ENCODE measurements at places on chromosomes 6 and 20.
A peak's percentile ranks its signal among the peaks of the same experiment; 100 is the strongest.

- no peak for DNase-seq
Measured at GRCh38 chr6:125445054-125445453, 143.3 kb upstream of the HDDC2 start.

- DNase-seq, result no peak
Measured at GRCh38 chr6:111157412-111157811, 70.1 kb downstream of the SLC16A10 start.

DNA sequence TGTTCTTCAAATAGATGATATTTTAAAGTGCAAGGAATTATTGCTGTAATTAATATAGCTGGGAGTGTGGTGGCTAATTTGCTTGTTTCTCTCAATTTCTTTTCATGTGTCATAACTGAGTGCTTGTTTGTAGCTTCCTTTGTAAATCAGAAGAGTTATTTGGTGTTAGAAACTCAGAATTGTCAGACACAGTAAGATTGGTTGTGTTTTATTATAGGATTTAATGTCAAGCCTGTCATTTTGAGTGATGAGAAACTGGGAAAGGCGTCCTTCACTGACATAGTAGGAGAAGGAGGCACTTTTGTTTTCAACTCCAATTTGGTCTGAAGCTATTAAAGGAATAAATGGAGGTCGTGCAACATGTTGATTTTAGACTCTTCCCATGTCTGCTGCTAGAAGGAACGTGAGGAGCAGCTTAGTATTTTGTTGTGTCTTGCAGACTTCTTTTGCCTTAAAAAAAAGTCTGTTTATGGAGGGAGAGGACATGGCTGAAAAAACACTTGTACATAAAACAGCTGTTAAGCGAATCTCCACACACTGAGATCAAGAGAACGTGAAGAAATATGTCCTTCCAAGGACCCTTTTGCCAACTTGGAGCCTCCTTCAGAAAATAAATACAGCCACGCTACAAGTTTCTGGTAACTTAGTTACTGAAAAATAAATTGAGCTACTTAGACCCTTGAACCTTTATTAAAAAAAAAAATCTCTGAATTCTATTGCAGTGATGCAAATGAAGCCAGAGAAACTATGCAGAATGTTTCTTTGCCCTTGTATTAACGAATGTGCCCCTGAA, 59.5 kb downstream of the BMP6 start:
- no peak for DNase-seq

- no peak for DNase-seq
Measured at GRCh38 chr6:157329829-157330228, 6.5 kb upstream of the TMEM242 start.

DNA sequence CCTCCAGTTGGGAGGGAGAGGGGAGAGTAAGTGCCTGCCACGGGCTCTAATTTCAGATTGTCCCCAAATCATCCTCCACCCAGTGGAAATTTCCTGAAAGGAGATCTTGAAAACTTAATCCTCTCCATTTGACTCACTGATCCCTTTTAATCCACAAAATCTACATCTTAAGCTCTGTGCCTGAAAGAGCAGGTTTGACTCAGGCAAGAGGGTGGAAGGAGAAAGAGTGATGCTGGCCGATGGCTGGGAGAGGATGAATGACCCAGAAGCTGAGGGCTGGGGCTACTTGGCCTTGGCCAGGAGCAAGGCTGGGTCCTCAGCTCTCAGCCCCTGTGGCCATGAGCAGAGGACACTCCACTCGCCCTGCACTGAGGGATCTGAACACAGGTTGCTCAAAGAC, 8.1 kb downstream of the BPIFA2 start:
- no peak for DNase-seq

DNA sequence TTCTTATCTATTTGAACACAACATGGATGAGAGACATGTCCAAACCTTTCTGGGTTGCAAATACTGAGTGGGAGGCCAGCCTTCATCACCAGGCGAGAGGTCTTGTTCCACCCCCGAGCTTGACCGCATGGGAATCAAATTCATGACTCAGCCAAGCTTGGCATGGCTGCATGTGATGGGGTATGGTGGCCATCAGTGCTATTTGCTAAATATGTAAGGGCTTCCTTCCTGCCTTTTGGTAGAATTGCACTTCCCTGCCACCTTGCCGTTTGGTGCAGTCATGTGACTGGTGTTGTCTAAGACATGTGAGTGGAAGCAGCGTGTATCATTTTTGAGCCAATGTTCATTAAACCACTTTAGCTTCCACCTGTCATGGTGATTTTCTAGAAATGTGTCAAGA, 508.9 kb upstream of the SULF2 start:
- no peak for DNase-seq

DNA sequence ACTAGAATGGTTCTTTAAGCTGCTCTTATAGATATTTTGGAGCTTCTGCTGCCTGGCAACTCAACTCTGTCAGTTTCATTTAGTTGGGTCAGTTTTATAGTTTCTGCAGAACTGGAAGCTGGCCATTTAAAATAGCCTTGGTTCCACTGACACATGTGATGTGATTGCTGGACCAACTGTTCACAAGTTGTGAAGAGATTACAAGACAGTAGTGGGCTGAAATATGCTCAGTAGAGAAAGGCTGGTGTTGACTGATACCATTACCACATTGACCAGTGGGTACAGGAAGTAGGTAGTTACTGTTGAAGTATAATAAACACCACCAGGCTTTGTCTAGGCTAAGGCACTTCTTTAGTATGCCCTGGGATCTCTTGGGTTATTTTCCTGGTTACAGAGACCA, 39.0 kb downstream of the BCKDHB start:
- no peak for DNase-seq

DNA sequence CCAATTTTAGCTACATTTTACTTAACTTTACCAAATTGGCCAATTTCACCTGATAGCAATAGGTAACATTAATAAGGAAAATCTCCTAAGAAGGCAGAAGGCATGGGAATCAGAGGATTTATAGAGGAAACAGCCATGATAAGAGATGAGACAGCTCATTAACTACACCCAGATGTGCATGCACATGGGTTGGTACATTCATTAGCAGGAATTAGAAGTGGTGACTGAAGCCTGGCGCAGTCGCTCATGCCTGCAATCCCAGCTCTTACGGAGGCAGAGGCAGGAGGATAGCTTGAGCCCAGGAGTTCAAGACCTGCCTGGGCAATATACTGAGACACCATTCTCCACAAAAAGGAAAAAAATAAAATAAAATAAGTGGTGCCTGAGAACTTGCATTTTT, 173.5 kb downstream of the COL9A1 start:
- DNase-seq, result no peak

GRCh38 chr20:12294678-12295077, 377.0 kb downstream of the BTBD3 start:
- no peak for DNase-seq

DNA sequence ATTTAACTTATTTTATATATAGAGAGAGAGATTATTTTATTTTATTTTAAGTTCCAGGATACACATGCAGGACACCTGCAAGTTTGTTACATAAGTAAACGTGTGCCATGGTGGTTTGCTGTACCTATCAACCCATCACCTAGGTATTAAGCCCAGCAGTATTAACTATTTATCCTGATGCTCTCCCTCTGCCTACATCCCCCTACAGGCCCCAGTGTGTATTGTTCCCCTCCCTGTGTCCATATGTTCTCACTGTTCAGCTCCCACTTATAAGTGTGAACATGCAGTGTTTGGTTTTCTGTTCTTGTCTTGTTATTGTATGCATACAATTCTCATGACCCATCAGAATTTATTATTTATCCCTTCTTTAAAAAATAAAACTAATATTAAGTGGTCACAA, 34.6 kb downstream of the FKBP1C start:
- DNase-seq, result peak; percentile 13

DNA sequence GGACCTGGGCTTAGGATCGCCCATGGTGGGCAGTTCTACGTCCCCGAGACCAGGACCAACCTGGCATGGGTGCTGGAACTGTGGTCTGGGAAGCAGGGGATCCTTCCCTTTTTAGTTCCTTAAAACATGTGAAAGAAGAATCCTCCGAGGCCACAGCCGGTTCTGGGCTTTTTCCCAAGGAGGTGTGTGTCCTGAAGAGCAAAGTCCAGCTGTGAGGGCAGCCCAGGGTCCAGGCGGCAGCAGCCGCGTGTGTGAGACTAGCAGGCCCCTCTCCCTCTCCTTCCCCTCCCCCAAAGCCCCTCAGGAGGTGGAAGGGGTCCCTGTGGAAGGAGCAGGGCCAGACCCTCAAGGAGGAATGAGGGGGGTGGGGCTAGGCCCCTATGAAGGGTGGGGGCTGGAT, 35.1 kb upstream of the PCMTD2 start:
- DNase-seq, result no peak

DNA sequence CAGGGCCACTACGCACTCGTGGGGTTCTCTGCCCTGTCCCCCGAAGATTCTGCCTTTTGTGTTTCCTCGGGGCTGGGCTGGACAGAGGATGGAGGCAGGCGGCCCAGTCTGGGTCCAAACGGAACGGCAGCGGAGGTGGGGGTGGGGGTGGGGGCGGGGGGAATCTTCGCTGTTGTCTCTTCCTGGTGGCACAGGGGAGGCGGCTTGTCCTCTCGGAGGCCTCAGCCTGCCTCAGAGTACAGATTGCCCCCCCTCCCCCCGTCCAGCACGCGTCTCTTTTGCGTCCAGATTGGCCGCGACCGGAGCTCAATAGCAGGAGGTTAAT, 1.4 kb upstream of the INSM1 start:
- DNase-seq, result peak; percentile 69

DNA sequence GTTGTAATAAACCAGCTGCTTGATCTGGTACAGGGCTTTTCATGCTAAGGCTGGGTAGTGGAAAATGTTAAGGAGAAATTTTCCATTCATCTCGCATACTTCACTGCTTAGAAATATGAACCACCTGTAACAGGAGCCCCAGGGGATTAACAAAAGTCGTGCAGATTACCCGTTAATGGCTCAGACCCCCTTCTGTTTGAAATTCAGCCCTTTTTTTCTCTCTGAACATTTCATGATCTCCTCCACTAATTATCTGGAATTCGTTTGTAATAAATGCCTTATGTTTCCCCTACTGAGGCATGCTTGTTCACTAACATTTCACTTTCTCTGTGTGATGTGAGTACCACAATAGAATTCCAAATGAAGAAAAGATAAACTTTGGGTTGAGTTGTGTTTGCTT, 336.4 kb upstream of the HSF2 start:
- no peak for DNase-seq
